ENCODE measurements at places on chromosomes 2 and 18. TPM values are rescaled to one million over a fixed set of nuclear protein-coding genes. Genes with fewer than 3 reads are reported as not detected.

GRCh38 chr2:201777043-201777442, 3.7 kb downstream of the ALS2 start:
- no peak for DNase-seq

DNA sequence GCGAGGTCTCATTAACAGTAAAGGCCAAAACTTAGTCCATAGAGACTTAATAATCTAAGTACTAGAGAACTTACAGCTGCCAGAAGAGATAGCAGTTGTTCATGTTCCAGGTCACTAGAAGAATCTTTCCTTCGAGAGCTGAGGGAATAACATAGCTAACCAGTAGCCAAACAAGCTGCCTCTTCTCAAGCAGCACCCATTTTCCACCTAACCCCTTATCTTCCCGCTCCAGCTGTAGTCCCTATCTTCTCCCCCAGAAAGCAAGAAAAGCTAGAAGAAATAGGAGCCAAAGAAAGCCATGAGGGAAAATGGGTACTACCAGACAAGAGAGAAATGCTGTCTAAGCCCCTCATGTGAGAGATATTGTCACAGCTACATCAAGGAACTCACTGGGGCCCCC, 24.0 kb downstream of the SULT1C4 start:
- DNase-seq, result no peak

DNA sequence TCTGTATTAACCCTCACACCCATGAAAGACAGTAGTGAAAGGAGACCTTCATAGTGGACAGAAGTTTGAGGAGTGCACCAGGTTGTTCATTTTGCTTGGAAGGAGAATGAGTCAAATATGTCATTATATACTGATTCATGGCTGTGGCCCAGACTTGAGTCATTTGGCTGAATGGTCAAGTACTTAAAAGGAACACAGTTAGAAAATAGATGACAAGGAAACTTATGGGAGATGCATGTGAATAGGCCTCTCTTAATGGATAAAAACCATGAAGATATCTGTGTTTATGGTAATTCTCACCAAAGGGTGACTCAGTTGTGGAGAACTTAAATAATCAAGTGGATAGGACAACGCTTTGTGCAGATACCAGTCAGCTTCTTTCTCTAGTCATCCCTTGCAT, 524.7 kb upstream of the CNTNAP5 start:
- no peak for DNase-seq

DNA sequence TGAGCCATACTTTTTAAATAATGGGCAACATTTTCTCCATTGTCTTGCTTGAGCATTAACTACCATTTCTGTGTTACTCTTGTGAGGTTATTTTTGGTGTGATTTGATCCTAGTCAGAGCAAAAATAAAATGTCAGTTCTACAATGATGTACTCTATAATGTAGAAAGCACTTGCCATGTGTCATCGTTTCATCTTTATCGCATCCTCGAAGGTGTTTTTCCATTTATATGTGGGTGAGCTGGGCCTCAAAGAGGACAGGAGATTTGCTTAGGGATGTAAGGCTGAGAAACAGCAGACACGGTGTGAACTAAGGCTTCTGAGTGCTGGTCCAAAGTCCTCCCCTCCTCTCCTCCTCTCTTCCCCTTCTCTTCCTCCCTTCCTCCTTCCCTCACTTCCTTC, 199.8 kb downstream of the FAM210A start:
- DNase-seq, result no peak

DNA sequence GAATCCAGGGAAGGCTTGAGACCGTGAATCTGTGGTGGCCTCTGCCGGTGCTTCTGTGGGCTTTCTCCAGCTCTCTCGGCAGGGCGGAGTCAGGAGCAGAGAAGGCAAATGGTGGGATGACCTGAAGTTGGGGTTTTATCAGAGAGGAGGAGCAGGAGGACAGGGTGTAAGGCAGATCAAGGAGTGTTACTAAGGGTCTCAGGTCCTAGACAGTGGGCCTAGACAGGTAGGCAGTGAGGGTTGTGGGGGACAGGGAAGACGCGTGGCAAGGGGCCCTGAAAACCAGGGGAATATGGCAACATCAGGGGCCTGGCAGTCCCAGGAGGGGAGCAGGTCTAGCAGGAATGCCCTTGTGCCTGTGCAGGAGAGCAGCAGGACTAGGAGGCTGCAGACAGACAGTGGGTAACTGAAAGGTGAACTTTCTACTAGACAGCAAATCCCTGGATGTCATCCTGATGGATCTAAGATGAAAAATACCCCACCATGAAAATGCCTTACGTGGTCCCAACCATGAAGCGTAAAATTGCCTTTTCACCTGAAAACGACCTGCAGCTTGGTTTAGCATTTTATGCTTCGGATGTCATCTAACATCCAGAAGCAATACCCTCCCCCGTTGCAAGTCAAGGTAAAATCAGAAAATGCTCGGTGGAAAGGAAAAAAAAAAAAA, 42.1 kb downstream of the SRSF7 start:
- no peak for DNase-seq

DNA sequence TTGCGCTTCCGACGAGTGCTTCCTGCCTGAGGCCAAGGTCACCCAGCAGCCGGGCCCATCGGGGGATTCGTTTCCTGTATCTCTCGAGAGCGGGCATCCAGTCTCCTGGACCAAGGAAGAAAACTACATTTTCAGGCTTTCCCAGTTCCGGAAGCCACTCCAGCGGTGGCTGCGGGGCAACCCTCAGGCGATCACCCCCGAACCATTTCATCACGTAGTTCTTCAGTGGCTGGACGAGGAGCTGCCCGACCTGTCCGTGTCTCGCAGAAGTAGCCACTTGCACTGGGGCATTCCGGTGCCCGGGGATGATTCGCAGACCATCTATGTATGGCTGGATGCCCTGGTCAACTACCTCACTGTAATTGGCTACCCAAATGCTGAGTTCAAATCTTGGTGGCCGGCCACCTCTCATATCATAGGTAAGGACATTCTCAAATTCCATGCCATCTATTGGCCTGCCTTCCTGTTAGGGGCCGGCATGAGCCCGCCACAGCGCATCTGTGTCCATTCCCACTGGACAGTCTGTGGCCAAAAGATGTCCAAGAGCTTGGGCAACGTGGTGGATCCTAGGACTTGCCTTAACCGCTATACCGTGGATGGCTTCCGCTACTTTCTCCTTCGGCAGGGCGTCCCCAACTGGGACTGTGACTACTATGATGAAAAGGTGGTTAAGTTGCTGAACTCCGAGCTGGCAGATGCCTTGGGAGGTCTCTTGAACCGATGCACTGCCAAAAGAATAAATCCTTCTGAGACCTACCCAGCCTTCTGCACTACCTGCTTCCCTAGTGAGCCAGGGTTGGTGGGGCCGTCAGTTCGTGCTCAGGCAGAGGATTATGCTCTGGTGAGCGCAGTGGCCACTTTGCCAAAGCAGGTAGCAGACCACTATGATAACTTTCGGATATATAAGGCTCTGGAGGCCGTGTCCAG, 1.0 kb downstream of the MARS2 start:
- DNase-seq, result no peak

STPG4 gene
- not detected for total RNA-seq

PLCL1 gene
- 31.2 TPM for total RNA-seq

AFF3 gene
- total RNA-seq, result 18.0 TPM

TACR1 gene
- total RNA-seq, result 0.41 TPM

TRAF3IP1 gene
- total RNA-seq, result 3.5 TPM

DSG1 gene
- 17.2 TPM for total RNA-seq
